ENCODE measurements at places on chromosomes 1 and 21.

GRCh38 chr1:35220976-35221375, 28.0 kb upstream of the SFPQ start:
- no peak for DNase-seq

DNA sequence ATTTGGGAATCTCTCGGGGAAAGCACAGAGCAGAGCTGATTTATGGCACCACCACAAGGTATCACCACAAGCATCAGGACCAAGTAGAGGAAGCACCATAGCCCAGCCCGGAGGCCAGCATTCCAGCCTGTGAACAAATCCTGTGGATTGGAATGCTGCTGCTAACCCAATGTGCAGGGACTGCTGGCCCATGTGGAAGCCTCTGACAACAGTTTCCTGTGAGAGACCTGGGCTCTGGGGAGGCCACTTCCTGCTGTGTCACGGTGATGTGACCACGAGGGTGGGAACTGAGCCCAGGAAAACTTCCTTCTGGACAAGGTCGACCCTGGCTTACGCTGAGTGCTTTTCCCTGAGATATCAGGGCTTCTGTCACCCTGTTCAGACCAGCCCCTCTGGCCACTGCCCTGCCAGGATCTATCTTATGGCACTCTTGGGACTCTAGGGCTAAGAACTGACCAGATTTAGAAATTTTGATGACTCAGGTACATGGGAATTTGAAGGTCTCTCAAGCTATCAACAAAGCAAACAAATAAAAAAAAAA, 88.3 kb upstream of the NGF start:
- DNase-seq, result no peak

DNA sequence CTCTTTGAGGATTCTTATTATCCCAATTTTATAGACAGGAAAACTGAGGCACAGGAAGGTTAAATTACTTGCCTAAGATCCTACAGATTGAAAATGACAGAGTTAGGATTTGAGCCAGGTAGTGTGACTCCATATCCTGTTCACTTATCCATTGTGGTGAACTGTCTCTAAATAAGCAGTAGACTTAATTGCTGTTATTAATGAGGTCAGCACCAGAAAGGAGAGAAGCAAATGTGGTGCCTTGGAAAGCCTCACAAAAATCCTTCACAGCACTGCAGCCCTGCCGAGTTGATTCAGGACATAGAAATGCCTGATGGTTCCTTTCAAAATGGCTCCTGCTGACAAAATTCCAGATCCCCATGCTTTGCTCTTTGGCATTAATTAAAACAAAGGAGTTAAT, 193.3 kb upstream of the BEND5 start:
- no peak for DNase-seq

DNA sequence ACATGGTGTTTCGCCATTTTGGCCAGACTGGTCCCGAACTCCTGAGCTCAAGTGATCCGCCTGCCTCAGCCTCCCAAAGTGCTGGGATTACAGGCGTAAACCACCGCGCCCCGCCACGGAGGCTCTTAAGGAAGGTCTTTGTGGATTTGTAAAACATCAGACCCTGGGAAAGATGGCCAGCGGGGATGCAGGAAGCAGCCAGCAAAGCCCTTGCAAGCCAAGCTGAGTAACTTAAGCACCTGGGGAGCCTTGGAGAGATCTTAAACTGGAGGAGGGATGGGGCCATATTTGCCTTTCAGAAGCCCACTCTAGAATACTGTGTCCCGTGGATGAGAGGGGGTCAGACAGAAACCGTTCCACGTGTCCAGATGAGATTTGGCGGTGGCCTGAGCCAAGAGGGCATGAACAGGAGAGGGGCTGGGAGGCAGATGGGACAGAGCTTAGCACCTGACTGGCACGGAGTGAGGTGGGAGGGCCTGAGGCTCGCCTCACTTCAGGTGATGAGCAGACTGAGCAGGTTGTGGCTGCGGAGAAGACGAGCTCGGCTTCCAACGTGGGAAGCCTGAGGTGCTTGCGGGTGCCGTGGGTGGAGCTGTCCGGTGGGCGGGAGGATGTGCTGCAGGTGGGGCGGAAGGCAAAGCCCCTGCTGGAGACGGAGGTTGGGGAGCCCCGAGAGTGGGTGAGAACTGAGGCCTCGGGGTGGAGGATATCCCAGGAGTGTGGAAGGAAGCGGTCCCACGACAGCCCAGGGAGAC, 11.7 kb downstream of the C1orf216 start:
- no peak for DNase-seq

GRCh38 chr1:229557200-229557850, 1.2 kb downstream of the ABCB10 start:
- no peak for DNase-seq

GRCh38 chr1:3187415-3188149, 118.6 kb downstream of the PRDM16 start:
- no peak for DNase-seq

- no peak for DNase-seq
These were observed 308.8 kb downstream of the BRINP3 start for GRCh38 chr1:190168893-190169280.

DNA sequence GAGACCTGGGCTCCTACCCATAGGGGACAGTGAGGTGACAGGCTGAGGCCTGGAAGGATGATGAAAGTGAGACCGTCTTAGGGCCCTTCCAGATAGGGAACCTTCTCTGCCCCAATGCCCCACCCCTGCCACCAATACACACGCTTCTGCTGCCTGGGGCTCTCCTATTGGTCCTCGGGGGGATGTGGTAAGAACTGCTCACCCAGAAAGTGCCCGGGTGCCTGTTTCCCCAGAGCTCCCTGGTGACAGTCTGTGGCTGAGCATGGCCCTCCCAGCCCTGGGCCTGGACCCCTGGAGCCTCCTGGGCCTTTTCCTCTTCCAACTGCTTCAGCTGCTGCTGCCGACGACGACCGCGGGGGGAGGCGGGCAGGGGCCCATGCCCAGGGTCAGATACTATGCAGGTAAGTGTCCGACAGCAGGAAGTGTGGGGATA, 948 bp downstream of the SEMA4A start:
- DNase-seq, result no peak

- no peak for DNase-seq
These were observed 7.7 kb downstream of the KRTAP19-8 start for GRCh38 chr21:31030367-31031106.

GRCh38 chr1:95208876-95209275, 25.1 kb upstream of the RWDD3 start:
- DNase-seq, result no peak

- no peak for DNase-seq
These were observed 3.3 kb downstream of the FNDC10 start for GRCh38 chr1:1596493-1597274.

DNA sequence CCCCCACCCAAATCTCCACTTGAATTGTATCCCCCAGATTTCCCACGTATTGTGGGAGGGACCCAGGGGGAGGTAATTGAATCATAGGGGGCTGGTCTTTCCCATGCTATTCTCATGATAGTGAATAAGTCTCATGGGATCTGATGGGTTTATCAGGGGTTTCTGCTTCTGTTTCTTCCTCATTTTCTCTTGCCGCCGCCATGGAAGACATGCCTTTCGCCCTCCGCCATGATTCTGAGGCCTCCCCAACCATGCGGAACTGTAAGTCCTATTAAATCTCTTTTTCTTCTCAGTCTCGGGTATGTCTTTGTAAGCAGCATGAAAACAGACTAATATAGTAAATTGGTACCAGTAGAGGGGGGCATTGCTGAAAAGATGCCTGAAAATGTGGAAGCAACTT, 33.4 kb upstream of the ZNF496 start:
- DNase-seq, result no peak

DNA sequence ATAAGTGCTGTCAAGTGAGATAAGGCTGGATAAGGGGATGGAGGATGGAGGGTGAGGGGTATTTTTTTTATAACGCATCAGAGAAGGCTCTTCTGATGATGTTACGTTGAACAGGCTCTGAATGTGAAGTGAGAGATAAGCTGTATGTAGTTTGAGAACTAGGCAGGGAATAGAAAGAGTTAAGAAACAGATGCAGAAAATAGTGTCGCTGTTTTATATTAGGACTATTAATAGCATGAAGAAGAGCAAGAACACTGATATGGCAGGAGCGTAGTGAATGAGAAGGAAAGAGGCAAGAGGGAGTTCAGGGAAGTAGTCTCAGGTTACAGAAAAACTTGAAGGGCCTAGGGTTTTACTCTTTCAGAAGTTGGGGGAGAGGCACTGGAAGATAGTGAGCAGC, 59.8 kb downstream of the GPR88 start:
- DNase-seq, result no peak

DNA sequence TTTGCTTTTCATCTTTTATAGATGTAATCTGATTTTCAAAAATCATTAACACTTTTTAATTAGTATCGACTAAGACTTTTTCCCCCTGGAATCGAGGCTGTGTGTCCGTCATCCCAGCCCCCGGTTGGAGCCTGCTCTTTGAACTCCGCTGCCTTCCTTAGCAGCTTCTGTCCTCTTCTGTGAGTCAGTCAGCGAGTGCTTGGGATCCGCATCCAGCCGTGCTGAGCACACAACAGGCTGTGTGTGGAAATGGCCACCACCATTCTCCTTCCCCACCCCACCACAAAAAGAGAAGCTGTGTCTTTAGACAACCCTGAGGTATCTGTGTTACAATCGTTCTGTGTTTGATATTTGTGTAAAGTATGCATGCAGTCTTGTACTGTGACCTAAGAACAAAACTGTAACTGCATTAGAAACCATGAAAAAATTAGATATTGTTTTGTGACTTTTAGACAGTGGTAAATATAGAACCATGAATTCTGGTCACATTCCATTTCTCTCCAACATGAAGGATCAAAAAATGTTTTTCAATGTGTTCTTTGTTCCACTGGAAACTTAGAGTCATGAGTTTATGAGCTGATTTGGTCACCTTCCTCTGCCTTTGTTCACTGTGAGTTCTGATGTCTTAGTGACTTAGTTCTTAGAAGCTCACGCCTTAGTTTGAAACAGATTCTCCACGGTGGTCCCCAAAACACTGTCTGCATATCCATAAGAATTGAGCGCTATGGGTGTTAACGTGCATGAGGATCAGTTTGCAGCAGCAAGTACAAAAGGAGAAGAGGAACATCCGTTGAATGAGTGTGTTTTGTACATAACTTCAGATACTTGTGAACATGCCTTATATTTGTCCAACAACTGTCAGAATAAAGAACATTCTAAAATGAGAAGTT, 64.7 kb downstream of the VPS26C start:
- DNase-seq, result no peak

DNA sequence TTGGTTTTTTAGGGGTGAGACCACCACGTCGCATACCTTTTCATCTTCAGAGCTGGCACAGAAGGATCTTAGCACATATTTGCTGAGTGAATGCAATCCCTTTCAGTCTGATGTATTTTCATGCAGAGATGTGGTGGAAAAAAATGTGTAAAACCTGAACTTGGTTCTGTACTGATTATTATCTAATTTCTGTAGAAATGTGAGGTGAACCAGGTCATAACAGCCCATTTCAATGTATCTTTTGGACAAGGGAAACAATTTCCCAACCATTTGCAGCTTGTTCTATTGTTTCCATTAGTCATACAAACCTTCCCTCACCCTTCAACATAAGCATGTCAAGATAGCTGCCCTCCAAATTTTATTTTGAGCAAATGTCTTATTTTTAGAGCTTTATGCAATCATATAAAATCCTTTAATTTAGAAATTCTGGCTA, 46.8 kb upstream of the RUNX1 start:
- DNase-seq, result no peak

- DNase-seq, result no peak
These were observed 296 bp upstream of the RNPEP start for GRCh38 chr1:201982082-201982622.

DNA sequence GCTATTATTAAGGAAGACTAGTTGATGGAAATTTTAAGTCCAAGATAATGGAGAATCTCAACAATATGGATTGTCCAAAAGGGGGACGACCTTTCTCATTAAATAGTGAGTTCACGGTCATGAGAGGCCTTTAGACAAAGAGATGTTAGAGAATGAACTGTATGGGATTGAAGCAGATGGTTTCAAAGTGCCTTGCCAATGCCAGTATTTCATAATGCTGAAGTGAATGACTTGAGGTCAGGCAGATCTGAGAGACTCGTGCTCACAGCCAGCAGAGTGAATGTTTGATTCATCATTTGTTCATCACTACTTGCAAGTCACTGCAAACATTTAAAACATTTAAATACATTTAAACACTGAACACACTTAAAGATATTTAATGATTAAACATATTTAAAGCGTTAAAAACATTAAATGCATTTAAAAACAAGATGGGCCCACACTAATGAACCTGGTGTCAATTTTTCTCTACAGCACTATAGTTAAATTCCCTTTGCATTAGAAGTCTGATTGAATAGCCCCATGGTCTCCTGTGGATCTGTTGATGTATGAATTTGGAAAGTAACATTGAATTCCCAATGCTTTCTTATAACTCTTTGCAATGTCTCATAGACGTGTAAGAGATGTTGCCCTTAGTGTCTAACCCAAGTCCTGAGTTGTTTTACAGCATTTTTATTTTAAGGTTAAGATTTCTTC, 80.7 kb downstream of the TGFB2 start:
- DNase-seq, result no peak

GRCh38 chr1:33300673-33301072, 20.2 kb downstream of the A3GALT2 start:
- no peak for DNase-seq

DNA sequence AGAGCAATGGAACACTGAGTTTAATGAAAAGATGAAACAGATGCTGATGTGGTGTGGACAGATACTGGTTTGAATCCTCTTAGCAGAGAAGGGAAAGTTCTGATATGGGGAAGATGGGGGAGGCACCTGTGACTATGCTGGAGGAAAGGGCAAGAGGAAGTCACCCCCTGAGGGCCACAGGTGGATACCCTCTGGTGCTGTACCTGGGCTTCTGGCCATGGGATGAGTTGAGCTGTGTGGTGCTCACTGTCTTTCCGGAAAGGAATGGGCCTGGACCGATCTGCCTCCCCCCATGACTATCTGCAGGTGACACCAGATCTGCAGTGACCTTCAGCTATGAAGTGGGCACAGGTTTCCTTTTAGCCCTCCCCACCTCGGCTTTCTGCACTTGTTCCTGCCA, 52.4 kb downstream of the IER5 start:
- no peak for DNase-seq

- DNase-seq, result no peak
These were observed 142.5 kb downstream of the SYT2 start for GRCh38 chr1:202567738-202568137.

DNA sequence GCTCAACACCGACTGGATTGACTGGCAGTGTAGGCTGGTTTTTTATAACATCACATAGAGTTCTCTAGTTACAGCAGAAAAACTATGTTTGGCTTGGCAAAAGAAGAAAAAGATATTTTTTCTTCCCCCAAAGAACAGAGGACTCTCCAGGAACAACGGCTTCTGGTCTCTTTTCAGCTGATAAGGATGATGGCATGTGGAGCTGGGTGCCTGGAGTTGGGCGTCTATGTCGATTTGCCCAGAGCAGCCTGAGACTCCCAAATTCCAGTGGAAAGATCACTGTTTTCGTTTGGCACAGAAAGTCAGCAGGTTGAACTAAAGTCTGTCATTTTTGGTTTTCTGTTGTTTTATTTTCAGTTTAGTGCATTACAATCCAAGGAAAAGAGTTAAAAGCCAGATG, 91.1 kb downstream of the SMYD2 start:
- DNase-seq, result no peak

DNA sequence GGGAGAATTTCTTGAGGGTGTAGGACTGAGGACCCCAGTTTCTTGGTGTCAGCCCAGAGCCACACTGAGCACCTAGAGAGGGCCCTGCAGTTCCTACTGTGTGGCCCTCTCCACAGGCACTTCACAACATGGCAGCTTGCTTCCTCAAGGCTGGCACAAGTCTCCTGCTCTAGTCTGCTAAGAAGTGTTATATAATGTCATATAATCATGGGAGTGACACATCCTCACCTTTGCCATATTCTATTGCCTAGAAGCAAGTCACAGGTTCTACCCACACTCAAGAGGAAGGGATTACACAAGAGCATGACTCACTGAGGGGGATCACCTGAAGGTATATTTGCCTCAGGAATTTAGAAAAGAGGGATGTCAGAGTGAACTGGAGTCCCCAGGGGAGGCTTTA, 5.5 kb upstream of the SNX27 start:
- DNase-seq, result no peak

Data from C1 segment of cervical spinal cord (tissue), 14 donors.